GM12891 (cell line): ENCODE measurements at places on chromosomes 1 and 21.

DNA sequence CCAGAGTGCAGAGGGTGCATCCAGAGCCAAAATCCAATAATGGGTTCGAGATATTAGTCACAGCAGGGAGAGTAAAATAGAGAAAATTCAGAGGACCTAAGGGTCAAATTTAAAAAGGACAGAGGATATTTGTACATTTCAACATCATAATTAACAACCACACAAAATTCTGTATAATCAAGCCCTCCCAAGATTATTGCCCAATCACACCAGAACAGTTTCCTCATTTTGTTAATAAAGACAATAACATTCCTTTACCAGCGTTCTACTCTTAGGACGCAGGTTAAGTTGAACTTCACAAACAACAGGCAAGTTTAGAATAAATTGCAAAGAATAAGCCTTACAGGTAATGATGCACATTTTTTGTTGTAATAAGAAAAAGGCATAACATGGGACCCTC, 462.8 kb downstream of the PTPRC start:
- no peak for DNase-seq

- no peak for DNase-seq
These were observed at the start of gene ACOT11 for GRCh38 chr1:54547601-54548388. Gene ACOT11 (plus strand): TSS chr1:54548228. CDS start chr1:54548310, 82 bp downstream.

GRCh38 chr1:153493343-153493960, 33.0 kb upstream of the S100A7 start:
- DNase-seq: no peak

- DNase-seq: no peak
These were observed 55.9 kb downstream of the NEK7 start for GRCh38 chr1:198212675-198213074.

- DNase-seq: no peak
These were observed 163.1 kb downstream of the PGBD5 start for GRCh38 chr1:230262867-230263567.

GRCh38 chr1:203057911-203058675, 27.7 kb downstream of the MYOG start:
- DNase-seq: no peak

DNA sequence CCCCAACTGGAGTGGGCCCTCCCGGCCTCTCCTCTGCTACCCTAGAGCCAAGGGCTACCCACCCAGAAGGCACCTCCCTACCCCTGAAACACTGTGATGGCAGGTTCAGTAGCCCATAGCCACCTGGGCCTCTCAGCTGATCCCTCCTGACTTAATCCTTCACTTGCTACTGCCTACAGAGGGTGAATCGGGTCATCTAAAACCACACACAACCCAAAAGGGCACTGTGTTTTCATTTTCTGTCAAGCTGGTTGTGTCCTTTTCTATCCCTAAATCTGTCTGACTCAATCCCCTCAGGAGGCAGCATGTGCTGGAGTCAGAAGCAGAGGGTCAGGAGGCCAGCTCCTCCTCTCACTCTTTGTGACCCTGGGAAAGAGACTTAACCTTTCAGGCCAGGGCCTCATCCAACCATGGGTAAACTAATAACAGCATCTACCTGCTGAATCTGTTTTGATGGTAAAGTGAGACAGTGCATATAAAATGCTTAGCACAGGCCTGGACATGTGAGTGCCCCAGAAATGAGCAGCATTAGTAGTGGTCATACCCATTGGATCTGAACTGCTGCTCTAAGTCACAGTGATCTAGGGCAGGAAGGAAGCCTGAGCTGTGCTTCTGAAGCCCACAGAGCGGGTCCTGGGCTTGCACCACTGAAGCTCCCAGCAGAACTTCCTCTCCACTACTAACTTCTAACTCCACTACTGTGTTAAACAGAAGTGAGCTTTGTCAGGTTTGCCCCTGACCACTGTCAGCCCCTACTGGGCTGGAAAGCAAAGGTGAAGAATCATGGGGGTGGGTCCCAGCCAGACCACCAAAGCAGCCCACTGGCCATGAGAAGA, 11.0 kb downstream of the PMVK start:
- no peak for DNase-seq

DNA sequence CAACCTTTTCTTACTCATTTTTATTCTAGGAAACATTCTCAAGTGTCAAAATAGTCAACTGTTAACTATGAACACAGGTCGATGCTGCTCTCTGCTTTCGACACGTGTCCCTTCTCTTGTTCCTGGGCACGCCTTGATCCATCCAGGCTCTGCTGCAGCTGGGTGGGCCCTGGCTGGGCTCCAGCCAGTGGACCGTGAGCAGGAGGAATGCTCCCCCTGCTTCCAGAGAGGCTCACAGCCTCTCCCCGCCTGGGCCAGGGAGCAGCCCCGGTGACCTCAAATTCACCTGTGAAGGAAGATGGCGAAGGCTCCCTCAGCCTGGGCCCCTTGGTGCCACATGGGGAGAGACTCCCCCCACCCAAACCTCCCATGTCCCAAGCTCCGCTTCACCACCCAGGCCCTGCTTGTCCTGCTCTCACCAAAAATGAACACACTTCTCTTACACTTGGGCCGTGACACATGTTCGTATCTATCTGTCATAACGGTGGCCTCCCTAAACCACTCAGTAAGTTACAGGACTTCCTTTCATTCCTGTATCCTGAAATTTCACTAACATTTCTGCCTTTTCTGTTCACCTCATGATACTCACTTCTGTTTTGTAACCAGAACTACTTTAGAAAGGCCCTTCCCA, 24.6 kb upstream of the ADARB1 start:
- no peak for DNase-seq

DNA sequence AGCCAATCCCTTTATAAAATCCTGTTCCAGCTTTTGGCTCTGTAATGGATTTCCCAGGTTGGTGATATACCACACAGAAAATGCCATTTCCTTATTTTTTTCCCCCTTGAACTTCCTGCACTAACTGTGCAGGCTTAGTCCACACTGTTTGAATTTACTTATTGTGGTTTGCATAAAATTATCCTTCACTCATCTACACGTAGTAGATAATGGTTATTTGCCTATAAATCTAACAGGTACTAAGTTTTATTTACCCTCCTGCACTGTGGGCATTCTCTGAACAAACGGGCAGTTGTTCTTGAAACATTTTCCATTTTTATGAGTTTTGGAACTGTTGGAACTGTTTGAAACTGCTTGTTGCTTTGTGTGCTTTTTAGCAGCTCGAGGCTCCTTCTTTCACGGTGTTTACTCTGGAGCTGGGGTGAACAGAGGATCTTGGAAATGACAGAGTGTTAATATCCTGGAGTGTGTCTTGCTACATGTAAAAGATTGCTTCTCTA, 23.0 kb upstream of the KIFAP3 start:
- no peak for DNase-seq

DNA sequence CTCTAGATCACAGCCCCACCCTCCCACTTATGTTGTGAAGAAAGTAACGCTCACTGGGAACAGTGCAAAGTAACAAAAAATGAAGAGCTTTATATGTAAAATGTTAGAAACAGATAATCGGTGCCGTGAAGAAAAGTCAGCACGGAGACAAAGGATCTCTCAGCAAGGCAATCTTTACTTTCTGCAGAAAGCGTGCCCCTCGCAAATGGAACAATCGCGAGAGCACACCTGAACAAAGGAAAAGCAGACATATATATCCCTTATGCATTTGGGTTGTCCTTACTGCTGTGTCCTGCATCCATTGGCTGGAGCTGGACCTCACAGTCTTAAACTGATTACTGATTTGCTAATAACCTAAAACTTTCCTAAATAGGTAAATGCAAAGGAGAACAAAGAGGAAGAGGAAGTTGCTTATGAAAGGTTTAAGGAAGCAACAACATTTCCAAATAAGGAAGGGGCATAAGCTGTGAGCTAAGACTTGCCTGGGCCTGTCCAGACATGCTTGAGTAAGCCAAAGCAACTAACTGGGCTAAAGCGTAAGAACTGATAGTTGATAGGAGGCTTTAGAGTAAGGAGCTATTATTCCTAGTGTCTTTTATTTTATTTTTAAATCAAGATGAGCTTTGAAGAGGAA, 89.7 kb downstream of the GTF2B start:
- no peak for DNase-seq
